ENCODE measurements at places on chromosomes 12 and 14.
A peak's percentile ranks its signal among the peaks of the same experiment; 100 is the strongest.

DNA sequence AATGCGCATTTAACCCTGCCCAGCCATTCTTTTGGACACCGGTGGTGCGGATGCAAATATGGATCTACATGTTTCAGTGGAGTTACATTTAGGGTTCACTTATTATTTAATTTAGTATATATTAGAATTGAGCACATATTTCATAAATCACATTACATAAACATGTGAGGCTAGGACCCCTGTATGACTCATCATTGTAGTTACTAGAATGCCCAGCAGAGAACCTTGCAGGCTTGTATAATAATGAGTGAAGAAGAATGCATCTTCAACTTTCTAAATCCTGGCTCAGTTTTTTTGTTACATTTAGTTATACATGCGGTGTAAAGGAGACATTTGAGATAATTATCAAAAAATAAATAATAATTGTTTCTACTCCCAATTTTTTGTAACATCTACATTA is 369.0 kb downstream of the ATP23 start:
- no peak for DNase-seq

DNA sequence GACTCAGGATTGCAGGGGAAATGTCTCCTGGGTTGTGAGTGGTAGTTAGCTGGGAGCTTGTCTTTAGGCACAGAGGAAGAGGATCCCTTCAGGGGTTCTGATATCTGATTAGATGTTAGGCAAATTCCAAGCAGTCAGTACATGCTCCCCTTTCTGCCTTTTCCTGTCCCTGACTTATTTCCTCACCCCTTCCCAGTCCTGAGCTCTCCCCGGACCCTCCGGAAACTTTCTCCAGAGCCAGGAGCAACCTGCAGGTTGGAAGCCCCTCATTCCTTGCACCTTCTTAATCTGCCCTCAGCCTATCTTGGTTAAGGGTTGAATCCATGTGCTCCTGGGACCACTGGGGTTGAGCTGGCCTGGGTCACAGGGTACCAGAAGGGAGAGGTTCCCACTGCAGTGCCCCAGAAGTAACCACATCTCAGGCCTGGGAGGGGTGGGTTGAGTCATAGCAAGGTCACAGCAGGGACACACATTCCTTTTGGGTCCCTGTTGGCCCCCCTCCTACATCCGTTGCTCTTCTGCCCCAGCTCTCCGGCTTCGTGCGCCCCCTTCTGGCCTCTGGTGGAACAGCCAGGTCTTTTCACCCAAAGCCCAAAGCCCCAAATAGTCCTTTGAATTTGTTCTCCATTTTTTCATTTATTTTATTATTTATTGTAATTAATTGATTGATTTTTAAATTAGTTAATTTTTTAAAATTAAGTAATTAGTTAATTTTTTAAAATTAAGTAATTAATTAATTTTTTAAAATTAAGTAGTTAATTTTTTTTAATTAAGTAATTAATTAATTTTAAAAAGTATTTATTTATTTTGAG is 1.8 kb downstream of the IGFBP6 start:
- DNase-seq, result peak; percentile 97

DNA sequence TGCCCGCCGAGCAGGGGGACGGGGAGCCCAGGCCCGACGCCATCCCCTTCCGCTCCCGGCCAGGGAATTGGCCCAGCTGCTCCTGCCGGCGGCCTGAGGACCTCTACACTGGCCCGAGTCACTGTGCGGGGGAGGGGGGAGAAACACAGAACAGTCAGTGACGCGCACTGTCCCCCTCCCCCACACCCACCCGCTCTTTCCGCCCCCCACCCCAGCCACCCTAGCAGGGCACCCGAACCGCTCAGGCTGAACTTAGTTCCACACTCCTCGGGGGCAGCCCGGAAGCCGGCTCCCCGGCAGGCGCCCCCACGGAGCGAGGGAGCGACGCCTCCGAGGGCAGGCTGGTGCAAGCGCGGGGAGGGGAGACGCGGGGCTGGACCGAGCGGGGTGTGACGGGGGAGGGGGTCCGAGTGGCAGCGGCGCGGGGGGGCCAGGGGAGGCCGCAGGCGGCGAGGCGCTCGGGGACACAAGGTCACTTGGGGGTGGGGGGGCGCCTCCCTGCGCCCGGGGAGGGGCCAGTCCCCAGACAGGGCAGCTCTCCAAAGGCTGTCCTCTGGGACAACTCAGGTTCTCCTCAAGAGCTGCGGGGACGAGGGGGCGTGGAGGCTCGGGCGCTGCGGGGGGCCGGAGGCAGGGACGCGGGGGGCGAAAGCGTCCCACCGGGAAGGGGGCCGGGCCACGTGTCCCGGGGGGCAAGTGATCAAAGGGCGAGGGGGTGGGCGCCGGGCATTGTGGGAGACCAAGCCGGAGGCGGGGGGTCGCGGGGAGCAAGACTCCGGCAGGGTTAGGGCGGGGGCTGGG is 648 bp downstream of the CHD4 start:
- DNase-seq, result peak; percentile 81

GRCh38 chr12:55654511-55655214 is 18.0 kb downstream of the OR10P1 start:
- no peak for DNase-seq
